ENCODE measurements at places on chromosomes 5 and 9.

- no peak for DNase-seq
Observed at GRCh38 chr9:135965124-135965756, 4.1 kb upstream of the UBAC1 start.

- DNase-seq: peak; percentile 92
Observed at GRCh38 chr9:36102742-36103495, 33.6 kb upstream of the GLIPR2 start.

DNA sequence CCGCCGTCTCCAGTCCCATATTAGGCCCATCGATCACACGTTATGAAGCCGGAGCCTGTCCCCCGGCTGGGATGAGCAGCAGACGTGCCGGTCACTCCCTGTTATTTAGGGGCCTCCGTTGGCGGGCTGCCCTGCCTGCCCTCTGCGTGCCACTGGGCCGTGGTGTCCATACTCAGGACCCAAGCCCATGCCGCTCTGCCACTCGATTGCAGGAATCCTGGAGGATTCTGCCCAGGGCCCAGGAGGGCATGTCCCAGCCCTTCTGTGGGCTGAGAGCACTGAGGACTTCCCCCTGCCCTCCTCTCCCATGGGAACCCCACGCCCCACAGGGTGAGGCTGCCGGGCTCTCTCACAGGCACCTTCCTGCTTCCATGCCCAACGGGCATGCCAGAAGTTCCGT lies 19.6 kb upstream of the LAMC3 start:
- no peak for DNase-seq

GRCh38 chr9:113155911-113156588 lies 5.2 kb downstream of the SLC31A2 start:
- no peak for DNase-seq
